ENCODE measurements at places on chromosomes 16 and 17.

DNA sequence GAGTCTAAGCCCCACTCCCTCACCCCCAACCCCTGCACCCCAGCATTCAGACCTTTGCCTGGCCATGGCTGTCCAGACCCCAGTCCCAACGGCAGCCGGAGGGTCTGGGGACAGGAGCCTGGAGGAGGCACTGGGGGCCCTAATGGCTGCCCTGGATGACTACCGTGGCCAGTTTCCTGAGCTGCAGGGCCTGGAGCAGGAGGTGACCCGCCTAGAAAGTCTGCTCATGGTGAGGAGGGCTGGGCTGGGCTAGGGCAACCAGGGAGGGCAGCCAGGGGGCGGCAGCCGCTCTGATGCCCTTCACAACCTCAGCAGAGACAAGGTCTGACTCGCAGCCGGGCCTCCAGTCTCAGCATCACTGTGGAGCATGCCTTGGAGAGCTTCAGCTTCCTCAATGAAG lies 14.4 kb downstream of the RIPOR1 start:
- DNase-seq, result no peak

- no peak for DNase-seq
Observed at GRCh38 chr16:75787440-75787839, 61.1 kb upstream of the CPHXL start.

GRCh38 chr16:88815901-88816589 lies 4.3 kb upstream of the APRT start:
- peak; percentile 61 for DNase-seq

GRCh38 chr17:46044989-46045388 lies 45.9 kb downstream of the STH start:
- DNase-seq, result no peak

- peak; percentile 29 for DNase-seq
Observed at GRCh38 chr17:45722161-45722560, 62.0 kb upstream of the CRHR1 start.

DNA sequence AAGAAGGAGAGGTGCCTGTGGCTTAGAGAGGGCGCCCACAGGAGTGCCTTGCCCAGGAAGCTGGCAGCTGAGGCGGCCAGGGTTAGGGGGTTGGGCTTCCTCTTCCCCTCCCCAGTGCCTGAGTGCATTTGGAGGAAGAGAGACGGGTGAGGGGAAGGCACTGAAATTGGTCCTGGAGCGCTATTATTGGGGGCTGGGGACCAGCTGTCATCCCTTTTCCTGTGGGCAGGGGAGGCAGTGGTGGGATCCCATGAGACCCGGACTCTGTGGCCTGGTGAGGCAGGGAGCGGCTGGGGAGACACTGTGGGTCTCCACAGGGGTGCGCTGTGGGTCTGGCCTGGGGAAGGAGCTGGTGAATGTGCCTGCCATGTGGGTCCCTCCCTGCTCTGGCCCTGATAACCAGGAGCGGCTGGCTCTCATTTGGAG lies 259.7 kb downstream of the SEC14L1 start:
- peak; percentile 22 for DNase-seq

- DNase-seq, result peak; percentile 48
Observed at GRCh38 chr16:49698453-49698815, 157.5 kb downstream of the ZNF423 start.

DNA sequence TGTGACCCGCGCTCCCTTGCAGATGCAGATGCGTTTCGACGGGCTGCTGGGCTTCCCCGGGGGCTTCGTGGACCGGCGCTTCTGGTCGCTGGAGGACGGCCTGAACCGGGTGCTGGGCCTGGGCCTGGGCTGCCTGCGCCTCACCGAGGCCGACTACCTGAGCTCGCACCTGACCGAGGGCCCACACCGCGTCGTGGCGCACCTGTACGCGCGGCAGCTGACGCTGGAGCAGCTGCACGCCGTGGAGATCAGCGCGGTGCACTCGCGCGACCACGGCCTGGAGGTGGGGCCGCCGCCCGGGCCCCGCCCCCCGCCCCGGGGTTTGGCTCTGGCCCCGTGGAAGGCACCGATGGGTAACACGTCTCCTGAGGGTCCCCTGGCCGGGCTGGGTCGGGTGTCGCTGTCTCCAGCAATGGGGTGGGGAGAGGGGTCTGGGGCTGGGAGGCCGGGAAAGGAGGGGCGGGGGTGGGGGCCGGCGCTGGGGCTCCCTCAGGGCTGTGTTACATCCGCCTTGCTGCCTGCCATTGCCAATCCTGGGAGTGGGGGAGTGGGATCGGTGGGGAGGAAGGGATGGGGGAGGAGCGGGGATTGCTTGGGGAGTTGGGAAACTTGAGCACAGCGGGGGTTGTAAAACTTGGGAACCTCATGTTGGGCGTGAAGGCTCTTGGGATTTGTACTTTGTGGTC lies 737 bp downstream of the NUDT16L1 start:
- DNase-seq, result peak; percentile 34

DNA sequence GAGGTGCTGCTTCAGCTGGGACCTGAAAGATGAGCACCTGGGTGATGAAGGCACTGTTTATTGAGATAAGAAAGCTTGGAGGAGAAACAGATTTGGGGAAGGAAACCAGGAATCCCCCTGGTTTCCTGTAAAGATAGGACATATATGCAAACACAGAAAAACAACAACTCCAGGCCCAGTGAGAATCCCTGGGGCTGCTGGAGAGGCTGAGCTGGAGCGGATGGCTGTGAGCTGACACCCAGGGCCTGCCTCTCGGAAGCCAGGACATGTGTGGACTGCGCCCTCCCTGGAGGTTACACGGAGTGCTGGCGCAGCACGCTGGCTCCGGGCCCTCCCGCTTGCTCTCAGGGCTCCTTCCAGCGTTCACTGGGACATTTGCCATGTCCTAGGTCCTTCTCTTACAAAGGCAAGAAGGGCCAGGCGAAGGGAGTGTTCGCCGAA lies 57.5 kb downstream of the CYB5B start:
- peak; percentile 90 for DNase-seq

GRCh38 chr16:8866884-8867215 lies 2.0 kb downstream of the CARHSP1 start:
- no peak for DNase-seq

GRCh38 chr17:39014044-39014794 lies 47.0 kb upstream of the FBXO47 start:
- DNase-seq, result no peak

GRCh38 chr16:14181371-14182050 lies 110.4 kb downstream of the MRTFB start:
- DNase-seq, result no peak

GRCh38 chr17:13636951-13637350 lies 35.2 kb upstream of the HS3ST3A1 start:
- no peak for DNase-seq

GRCh38 chr16:67277999-67278772 lies 1.1 kb upstream of the PLEKHG4 start:
- no peak for DNase-seq

GRCh38 chr16:27088216-27088615 lies 21.5 kb downstream of the C16orf82 start:
- DNase-seq, result no peak

GRCh38 chr17:43475494-43476089 lies 8.2 kb upstream of the DHX8 start:
- DNase-seq, result no peak
